GF-D8 (cell line): ENCODE measurements at places on chromosomes 11 and 22.

- no peak for DNase-seq
These were observed 75.5 kb downstream of the ENTHD1 start for GRCh38 chr22:39818094-39818493.

GRCh38 chr22:30161051-30161469, 80.8 kb downstream of the HORMAD2 start:
- peak; percentile 72 for DNase-seq

- DNase-seq: no peak
These were observed 91.4 kb downstream of the CSNK2A3 start for GRCh38 chr11:11261629-11262028.

- DNase-seq: no peak
These were observed 157.3 kb upstream of the TRPC6 start for GRCh38 chr11:101741061-101741460.

DNA sequence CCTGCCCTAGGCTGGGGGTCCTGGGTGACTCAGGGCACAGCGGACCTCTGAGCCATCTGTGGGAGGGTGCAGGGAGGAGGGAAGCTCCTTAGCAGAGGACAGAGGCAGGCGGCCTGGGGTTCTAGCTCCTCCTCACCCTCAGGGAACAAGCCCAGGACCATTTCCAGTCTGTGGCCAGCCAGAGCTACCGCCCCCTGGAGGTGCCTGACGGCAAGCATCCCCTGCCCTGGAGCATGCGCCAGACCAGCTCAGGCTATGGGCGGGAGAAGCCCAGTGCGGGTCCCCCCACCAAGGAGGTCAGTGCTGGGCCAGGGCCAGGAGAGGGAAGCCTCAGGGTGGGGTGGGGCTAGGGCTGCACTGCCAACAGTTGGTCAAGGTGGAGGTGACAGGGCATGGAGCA, 26.0 kb upstream of the LRRC10B start:
- DNase-seq: no peak

- no peak for DNase-seq
These were observed 1.3 kb upstream of the CLDN25 start for GRCh38 chr11:113778111-113778910.

- DNase-seq: no peak
These were observed 4.0 kb downstream of the TRIM6 start for GRCh38 chr11:5600374-5600851.

DNA sequence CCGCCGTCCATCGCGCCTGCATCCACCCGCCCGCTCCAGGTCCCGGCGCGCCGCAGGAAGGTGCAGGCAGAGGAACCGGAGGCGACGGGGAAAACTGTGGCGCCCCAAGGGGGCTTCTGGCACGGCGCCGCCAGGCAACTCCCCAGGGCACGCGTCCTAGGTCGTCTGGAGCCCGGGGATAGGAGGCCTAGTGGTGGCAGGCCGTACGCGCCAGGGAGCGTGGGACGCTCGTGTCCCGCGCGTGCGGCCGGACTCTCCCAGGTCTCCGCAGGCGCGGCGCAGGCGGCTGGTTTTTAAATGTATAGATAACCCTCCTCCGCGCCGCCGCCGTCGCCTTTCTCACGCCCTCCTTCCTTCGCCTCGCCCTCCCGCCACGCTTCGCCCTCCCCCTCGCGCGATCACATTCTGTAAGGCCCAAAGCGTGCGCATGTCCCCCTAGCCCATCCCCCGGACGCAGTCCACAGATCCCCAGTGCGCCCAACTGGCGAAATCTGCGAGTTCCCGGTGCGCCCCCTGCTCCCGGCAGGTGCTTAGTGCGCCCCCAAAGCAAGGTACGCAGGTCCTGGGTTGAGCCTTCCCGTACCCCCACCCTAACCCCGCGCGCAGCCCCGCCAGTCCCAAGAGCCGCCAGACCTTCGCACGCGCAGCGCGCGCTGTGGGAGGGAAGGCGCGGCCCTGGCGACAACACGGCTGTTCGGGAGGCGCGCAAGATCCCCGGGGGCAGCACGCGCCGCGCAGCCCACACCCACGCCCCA, at the start of gene ASCL2:
Gene ASCL2 (minus strand): TSS at position 267 of the 755 bp plus-strand sequence. CDS start 256 bp downstream, at position 11.
- no peak for DNase-seq

GRCh38 chr11:70519117-70519516, 120.8 kb downstream of the CTTN start:
- DNase-seq: no peak

DNA sequence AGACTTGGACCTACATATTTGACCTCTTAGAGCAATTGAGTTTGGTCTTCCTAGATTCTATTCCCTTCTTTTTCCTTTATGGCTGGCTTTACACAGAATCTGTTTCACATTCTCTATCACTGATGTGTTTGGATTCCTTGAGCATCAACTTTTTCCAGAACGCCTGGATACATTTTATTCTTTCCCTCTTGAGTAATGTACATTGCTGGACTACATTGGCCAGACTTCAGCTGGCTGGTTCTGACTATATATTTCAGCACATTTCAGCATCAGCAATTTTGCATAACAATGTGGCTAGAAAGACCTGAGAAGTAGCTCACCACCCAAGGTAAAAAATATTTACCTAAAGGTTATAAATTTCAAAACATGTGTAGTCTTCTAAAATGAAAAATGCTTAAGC, 2198.2 kb upstream of the RAG2 start:
- DNase-seq: no peak

DNA sequence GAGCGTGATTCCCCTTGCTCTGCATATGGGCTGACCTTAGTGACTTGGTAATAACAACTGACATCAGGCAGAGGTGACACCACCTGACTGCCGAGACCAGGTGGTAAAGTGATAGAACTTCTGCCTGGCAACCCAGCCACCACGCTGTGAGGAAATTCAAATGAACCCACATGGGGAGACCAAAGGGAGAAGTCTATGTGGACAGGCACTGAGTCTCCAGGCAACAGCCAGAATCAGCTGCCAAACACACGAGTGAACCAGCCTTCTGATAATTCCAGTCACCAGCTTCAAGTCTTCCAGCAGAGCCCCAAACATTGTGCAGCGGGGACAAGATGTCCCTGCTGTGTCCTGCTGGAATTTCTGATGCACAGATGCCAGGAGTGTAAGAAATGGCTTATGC, 29.7 kb downstream of the SPATA19 start:
- no peak for DNase-seq

DNA sequence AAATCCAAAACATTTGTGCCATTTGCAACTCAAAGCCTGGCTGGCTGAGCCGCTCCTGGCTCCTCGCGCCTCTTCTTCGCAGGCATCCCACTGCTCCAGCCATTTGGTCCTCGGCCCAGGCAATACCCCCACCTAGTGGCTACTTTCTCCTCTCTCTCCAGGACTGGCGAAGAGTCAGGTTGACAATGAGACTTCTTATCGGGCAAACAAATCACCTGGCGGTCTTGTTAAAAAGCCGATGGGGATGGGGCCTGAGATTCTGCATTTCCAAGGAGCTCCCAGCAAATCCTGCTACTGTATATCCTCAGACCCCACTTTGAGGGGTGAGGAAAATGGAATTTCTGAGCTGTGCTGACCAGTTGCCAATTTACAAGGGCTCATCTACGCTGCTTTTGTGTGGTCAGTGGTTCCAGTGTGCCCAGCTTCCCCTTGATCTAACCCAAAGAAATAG, 89.0 kb downstream of the ISX start:
- no peak for DNase-seq

DNA sequence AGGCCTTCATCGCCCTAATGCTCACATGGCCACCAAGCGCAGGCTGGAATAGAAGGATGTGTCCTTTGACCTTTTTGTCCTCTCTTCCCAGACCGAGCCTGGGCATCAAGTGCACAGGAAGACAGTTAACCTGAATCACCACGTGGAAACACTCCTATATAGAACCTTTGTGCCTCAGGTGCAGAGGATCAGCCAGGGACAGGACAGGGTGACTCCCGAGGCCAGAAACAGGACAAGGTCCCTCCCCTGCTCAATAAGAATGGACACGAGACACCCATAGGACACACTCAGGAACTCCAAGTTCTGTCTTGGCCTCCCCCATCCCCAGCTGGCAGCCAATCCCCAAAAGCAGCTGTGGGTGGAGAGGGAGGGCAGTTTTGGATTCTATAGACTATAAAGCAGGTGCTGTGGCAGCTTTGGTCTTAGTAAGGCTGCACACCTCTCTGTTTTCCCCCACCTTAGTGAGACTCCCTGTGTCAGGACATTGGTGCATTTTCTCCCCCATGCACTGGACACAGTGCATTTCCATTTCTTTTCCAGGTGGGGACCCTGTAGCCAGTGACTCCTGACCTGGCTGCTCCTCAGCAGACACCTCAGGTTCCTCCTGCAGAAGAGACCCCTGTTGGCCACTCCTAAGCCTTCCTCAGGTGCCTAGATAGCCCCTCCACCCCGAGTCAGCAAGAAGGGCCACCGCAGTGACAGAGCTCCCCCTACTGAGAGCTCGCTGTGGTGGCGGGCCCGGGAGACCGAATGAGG, 43.6 kb upstream of the POU2AF1 start:
- DNase-seq: no peak

DNA sequence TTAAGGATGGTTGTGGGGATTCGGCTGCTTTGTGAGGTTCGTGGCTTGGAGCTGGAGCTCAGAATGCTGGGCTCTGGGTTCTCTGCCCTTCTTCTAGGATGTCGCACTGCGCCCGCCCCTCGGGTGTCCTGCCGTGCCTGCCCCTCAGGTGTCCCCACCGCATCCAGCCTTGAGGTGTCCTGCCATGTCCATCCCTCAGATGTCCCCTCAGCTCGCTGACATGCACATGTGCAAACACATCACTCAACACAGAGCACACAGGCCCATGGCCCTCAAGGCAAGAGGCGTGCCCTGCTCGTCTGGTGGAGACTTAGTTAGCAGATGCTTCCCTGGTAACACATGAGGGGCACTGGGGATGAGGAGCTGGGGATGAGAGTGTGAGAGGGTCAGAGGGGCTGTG, 359.3 kb downstream of the TBC1D22A start:
- no peak for DNase-seq

- no peak for DNase-seq
These were observed 22.8 kb downstream of the MYH9 start for GRCh38 chr22:36365020-36365411.

DNA sequence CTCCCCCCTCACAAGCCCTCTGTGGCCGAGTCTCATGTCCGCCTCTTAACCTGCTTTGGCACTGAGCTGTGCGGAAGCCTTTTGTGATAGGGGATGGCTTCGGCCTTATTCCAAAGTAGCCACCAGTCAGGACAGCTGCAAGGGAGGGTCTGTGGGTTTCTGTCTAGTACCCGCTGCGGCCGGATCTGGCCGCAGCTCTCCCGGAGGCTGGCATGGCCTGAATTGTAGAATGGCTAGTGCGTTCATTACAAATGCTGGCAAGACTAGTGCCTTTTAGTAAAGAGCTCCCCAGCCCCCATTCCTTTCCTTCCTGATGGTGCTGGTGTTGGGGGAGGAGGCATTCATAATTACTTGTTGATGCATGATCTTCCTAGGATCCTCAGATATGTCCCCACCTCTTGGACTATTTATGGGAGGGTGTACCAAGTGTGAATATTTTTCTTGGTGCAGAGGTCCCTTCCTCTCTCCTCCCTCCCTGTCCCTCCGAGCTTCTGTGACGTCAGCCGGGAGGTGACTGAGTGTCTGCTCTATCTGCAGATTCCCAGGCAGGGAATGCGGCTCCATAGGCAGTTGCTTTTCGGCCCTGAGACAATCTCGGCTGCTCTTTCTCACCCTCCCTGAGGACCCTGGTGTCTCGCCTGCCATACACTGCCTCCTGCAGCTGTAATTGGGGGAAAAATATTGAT, 108.7 kb upstream of the E2F8 start:
- no peak for DNase-seq

DNA sequence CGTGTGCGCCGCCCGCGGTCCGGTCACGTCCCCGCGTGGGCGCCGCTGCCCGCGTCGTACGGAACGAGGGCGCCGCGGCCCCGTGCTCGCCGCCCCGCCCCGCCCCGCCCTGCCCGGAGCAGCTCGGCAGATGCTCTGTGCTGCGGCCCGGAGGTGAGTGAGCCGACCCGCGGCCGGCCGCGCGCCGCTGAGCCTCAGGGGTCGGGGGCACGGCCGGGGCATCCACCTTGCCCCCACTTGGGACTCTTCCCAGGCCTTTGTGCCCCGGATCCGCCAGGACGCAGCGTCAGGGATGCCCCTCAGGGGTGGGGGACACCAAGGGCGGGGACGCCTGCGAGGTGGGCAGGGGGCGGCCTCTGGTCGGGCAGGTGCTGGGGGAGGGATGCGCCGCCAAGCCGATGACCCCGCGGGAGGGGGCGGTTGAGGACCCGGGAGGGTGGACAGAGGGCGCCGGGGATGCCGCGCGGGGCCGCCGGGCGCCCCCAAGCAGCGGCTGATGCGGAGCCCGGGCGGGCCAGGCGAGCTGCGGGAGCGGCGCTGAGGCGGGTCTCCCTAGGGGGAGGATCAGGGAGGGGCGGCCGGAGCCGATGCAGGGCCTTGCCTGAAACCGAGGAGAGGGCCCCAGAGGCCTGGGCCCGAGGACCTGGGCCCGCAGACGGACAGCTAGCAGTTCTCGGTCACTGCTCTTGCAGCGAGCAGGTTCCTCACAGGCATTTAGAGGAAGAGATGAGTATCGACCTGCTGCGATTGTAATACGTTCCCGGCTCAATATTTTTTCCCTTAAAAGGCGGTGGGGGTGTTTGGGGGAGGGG, at the start of gene GNAZ:
Gene GNAZ (plus strand): TSS at position 102 of the 812 bp plus-strand sequence. CDS start 25,177 bp downstream, outside the sequence.
- DNase-seq: no peak

- DNase-seq: no peak
These were observed 17.6 kb downstream of the DAGLA start for GRCh38 chr11:61697764-61698163.

GRCh38 chr22:46969961-46970360, 207.5 kb downstream of the TBC1D22A start:
- no peak for DNase-seq

DNA sequence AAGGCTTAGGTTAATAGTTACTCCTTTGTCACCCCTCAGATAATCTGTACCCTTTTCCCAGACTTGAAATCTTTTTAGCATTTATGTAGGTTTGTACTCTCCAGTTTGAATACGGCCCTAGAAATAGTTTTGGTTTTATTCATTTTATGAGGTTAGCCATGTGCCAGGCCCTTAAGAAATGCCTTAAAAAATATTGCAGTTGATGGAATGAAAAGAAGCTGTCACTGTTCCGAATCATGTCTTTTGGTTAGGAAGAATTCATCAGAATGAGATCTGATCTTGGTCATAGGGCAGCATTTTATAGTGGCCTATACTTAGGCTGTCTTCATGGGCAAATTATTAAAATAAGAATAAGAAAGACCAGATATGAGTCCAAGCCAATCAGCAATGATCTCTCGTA, 14.8 kb upstream of the PRSS23 start:
- DNase-seq: no peak

DNA sequence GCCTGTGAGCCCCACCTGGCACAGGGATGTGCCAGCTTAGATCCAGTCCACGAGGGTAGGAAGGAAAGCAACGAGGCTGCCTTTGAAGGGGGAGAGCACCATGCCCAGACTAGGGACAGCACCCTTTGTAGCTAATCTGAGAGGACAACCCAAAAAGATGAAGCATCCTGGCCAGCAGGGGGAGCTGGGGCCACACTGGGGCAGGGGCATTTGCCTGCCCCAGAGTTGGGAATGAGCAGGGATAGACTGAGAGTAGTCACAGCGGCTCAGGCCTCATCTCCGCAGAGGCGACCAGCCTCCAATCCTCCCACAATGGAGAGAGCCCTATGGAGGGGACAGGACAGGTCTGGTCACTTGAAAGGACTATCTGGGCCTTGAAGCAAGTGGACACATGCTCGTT, 16.4 kb downstream of the LMO1 start:
- no peak for DNase-seq
